ENCODE measurements at places on chromosomes 7 and 10.

GRCh38 chr10:48446785-48447184, 140.3 kb downstream of the MAPK8 start:
- DNase-seq, result peak; percentile 76

DNA sequence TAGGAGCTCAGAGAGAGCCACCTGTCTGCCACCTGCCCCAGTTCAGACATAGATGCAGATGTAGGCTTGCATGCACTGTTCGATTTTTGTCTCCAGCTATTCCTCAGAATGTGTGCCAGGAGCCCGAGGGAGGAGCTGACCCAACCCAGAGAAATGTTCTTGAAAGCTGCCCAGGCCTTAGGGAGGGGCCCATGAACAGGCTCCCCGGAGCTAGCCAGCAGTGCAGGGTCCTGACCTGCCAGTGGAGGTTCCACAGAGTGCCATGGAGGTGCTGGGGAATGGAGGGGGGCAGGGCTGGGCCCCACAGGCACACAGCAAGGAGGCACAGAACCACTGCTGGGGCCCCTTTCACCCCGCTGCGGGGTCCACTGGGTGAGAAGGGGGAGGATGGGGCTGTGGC, 29.6 kb upstream of the SFRP5 start:
- DNase-seq, result no peak

DNA sequence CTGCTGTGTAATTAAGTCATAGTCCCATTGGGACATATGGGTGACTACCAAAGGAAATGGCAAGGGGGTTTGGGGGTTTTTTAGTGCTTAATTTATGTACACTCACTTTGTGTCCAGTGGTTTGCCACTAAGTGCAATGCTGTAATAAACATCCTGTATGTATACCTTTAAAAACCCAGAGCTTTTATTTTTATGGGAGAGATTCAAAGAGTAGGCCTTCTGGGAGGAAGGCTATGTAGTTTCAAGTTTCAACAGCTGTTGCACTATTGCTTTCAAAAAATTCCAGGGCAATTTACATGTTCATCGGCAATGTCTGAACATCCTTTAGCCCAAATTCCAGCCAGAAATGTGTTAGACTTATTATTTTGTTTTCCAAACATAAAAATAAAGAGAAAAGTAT, 744.7 kb downstream of the XPNPEP1 start:
- DNase-seq, result no peak

DNA sequence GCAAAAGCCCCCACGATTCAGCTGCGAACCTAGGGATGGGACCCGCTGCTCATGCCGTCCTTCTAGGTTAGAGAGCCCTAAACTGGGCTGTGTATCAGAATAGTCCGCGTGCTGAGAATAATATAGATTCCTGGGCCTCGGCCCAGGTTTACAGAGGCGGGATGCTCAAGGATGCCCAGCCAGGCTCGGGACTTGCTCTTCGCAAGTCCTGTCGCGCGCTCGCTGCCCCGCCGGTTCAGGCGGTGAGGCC, 266 bp upstream of the STMP1 start:
- DNase-seq, result no peak

DNA sequence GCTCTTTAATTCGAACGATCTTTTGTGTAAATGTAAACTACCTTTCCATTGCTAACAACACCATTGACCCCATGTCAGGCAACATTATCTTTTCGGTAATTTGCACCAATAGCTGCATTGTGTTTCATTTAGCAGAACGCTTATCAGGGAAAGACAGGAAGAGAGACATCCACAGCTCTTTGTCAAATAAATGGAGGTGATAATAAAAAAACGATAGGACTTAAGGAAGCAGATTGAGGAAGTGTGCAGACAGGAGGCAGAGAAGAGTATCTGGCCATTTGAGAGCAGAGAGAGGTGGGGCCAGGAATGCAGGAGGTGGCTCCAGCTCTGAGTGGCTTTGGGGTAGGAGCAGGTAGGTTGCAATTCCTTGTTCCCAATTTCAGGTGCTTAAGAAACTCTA, 37.5 kb upstream of the ADARB2 start:
- no peak for DNase-seq

DNA sequence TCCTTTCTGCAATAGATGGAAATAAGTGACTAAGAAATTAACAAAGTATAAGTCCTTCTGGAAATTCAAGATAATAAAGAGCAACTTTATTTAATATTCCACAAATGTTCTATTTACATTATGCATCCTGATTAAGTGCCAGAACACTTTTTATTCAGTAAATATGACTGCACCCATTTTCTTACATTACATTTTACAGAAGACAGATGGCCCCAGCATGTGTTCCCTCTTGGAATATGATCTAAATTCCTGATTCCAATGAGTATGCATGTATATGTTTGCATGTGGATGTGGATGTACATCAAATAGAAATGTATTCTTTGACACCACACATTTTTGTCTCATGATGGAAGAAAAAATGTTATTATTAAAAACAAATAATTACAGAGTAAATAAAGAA, 628.7 kb upstream of the SEMA3D start:
- DNase-seq, result no peak

GRCh38 chr7:13241416-13241815, 554.0 kb downstream of the ARL4A start:
- DNase-seq, result no peak

DNA sequence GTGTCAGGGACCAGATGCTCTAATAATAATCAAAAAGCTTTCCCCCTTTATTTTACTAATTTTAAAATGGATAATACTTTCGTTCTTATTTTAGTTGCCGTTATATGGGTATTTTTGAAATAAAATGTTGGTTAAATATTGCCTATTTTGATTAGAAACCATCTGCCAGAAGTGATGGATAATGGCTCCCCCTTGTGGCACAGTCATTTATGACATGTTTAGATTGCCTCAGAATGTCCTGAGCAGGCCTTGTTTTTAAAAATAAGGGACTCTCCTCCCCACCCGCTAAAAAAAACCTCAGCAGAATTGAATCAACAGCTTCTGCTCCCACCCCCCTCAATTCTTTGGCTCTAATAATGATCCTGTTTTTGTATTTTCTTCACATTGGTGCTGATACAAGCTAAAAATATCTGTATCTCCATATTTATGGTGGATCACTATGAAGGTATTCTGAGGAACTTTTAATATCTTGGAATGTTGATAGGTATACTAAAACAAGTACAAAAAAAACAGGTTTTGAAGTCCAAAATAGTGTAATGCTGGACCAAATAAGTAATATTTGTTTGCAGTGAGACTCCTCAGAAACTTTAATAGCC, 38.8 kb downstream of the TMEM60 start:
- DNase-seq, result no peak

GRCh38 chr10:93313798-93314197, 168.3 kb downstream of the MYOF start:
- no peak for DNase-seq

DNA sequence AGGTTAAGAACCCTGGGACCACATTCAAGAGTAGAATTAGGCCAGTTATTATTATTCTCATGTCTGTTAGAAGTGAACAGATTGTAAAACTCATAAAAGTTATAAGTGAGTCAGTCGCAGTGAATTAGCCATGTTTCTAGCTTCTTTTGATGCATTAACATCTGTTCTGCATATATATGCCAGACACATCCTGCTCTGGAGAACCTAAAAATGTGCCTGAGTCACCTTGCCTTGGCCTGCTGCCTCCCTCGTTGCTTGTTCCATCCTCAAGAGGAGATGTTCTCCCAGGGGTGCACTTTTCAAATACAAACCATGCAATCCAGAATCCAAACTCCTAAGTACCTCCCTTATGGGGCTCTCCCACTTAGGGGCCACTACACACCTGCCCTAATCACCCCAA, 14.8 kb downstream of the TSPAN12 start:
- no peak for DNase-seq

DNA sequence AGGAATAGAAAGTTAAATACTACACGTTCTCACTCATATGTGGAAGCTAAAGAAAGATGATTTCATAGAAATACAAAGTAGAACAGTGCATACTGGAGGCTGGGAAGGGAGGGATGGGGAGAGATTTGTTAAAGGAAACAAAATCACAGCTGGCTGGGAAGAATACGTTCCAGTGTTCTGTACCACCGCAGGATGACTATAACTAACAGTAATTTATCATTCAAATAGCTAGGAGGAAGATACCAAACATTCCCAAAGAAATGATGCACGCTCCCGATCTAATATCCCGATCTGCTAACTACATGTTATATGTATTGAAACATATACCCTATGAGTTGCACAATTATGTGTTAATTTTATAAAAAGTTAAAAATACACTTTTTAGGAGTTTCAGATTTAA, 162.3 kb downstream of the ZMYND11 start:
- no peak for DNase-seq

- no peak for DNase-seq
These were observed 51.3 kb downstream of the MALSU1 start for GRCh38 chr7:23350466-23350865.

- DNase-seq, result no peak
These were observed 27.5 kb downstream of the PVRIG start for GRCh38 chr7:100247152-100247757.

DNA sequence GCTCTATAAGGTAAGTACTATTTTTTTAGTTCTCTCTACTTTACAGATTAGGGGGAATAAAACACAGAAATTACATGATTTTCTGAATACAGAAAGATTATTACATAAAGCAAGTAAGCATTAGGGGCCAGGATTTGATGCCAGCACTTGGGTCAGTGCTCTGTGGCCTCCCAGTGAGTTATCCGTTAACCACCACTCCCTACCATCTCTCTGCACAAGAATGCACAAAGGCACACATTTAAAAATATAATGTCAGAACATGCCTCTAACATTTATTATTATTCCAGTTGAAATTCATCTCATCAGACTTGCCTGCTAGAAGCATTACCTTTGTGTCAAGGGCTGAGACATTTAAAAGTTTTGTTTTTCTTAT, 59.0 kb downstream of the MET start:
- DNase-seq, result no peak

GRCh38 chr7:52705768-52706167, 329.7 kb upstream of the POM121L12 start:
- DNase-seq, result no peak

DNA sequence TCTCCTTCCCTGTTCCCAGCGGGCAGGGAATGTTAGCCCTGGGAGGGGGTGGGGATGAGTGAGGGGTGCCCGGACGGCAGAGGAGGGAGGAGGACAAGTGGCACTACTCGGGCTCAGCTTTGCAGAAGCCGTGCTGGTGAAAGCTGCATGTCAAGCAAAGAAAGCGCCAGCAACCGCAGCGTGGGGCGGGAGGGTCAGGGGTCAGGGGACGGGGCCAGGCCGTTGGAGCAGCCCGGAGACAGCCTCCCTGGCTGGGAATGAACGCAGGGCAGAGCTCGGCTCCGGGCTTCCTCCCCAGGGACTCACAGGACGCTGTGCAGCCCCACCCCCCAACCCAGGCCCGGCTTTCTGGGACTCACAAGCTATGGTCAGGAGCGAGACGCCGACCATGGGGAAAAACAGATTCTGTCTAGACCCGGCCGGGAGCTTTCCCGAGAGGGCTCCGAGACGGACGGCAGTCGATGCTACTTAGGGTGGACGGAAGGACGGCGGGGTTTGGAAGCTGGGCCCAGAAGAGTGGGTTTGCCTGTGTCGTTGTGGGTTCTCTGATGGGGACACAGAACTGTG, 113.4 kb downstream of the VIPR2 start:
- peak; percentile 89 for DNase-seq

- peak; percentile 94 for DNase-seq
These were observed at the start of gene CADPS2 for GRCh38 chr7:122886357-122887081. Gene CADPS2 (minus strand): TSS chr7:122886460. CDS start chr7:122886337, 123 bp downstream.

DNA sequence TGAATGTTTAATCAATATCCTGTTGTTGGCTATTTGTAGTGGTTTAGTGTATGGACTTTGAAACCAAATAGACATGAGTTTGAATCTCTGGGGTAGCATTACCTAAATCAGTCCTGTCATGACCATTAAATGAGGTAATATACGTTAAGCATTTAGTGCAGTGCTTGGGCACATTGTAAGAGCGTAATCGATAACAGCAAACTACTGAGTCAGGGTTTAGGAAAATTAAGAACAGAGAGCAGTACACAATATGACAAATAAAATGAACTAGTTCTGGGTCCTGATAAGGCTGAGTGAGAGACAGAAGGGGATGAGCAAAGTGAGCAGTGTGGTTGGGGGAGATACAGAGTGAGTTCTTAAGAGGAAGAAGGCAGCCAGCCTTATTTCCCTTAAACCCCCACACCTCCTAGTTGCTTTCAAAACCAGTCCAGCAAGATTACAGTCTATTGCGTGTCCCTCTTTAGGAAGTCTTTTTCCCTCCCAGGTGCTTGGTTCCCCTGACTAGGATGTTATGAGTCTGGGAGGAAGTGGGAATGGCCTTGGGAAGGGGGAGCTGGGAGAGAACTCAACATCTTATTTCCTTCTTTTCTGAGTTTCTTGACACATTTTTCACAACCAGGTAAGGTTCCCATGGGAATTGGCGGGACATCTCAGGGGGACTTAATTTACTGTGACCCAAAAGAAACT, 171.0 kb downstream of the SND1 start:
- no peak for DNase-seq

GRCh38 chr7:147833970-147834369, 756.6 kb upstream of the C7orf33 start:
- no peak for DNase-seq

DNA sequence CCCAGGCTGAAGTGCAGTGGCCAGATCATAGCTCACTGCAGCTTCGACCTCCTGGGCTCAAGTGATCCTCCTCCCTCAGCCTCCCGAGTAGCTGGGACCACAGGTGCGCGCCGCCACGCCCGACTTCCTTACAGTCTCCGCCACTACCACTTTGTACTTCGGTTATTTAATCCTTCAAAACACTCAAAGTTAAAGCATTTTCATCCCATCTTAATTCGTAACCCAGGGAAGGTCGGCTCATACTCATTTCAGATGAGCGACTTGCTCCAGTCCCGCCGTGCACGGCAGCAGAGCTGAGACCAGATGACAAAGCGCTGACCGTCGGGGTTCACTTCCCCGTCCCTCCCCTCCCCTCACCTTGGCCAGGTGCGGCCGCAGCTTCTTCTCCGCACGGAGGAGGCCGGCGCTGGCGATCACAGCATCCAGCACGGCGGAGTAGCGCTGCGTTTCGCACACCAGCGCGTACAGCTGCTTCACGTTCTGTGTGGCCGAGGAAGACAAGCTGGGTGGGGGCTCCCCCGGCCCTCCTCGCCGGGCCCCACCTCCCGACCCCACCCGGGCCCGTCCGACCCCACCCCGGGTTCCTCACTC, 457 bp downstream of the NSUN5 start:
- DNase-seq, result no peak

GRCh38 chr10:20877986-20878983, 18.8 kb downstream of the NEBL start:
- DNase-seq, result no peak
